ENCODE measurements at places on chromosomes 13 and 19. TPM values are rescaled to one million over a fixed set of nuclear protein-coding genes. Genes with fewer than 3 reads are reported as not detected.
A peak's percentile ranks its signal among the peaks of the same experiment; 100 is the strongest.

GRCh38 chr19:2034729-2035589, 16.1 kb downstream of the MKNK2 start:
- H3K36me3 ChIP-seq, result no peaks in the 10 kb centered on the region
- no peak overlapping the region for H3K4me3 ChIP-seq
- DNase-seq, result peak; percentile 72
- no peaks in the 10 kb centered on the region for H3K27me3 ChIP-seq

DNA sequence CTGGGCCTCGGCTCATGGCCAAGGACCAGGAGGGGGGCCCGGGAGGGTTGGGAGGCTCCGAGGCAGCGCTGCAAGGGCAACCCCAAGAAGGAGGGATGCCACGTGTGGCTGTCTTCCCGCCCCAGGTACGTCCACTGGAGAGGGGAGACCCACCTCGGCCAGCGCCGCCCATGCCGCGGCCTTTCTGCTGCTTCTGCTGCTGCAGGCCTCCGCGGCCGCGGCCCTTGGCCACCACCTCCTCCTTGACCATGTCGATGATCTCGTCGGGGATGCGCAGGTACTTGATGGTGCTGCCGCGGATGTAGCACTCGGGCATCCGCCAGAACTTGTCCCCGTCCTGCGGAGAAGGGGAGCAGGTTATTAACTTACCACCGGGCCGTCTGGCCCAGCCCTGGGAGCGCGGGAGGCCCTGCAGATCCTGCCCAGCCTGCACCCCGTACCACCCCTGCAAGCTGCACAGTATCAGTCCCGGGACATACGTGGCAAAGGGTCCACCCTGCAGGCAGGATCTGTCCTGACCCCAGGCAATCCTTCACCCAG, 13.3 kb downstream of the LSM4 start:
- H3K4me3 ChIP-seq, result no peak overlapping the region
- H3K4me1 ChIP-seq, result peaks cover 12% of the 10 kb centered on the region

DNA sequence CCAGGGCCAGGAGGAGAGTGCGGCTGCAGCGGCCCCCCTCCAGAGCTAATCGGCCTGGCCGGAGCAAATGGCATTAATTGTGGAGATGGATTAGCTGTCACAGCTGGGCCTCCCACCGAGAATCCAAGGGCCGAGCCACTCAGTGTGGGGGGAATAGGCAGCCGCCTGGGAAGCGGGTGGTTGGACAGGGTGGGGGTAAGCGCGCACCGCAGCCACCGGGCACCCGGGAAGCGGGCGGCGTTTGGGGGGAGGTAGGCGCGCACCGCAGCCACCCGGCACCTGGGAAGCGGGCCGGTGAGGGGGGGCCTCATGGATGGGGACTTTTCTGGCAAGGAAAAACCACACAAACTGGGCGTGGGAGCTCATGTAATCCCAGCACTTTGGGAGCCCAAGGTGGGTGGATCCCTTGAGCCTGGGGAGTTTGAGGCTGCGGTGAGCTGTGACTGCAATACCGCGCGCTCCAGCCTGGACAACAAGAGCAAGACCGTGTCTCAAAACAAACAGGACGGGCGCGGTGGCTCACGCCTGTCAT, 9.7 kb downstream of the R3HDM4 start:
- H3K27me3 ChIP-seq, result no peaks in the 10 kb centered on the region
- no peak overlapping the region for H3K4me3 ChIP-seq
- H3K36me3 ChIP-seq, result no peaks in the 10 kb centered on the region
- peaks cover 3% of the 10 kb centered on the region for H3K4me1 ChIP-seq
- no peak for DNase-seq

BEST2 gene
- total RNA-seq, result not detected

CABP5 gene
- total RNA-seq, result not detected

- H3K27ac ChIP-seq, result no peak overlapping the region
- H3K4me3 ChIP-seq, result no peak overlapping the region
- peaks cover 3% of the 10 kb centered on the region for H3K27me3 ChIP-seq
Measured at GRCh38 chr19:31152906-31153305, 196.3 kb downstream of the TSHZ3 start.

- no peak overlapping the region for H3K4me3 ChIP-seq
- peaks cover 8% of the 10 kb centered on the region for H3K4me1 ChIP-seq
- H3K36me3 ChIP-seq, result no peaks in the 10 kb centered on the region
- H3K27ac ChIP-seq, result no peak overlapping the region
Measured at GRCh38 chr13:64327505-64328194, 2902.5 kb downstream of the PCDH9 start.

ZNF568 gene
- 7.0 TPM for total RNA-seq

ZNF582 gene
- 3.7 TPM for total RNA-seq

USPL1 gene
- total RNA-seq, result 19.7 TPM

DNA sequence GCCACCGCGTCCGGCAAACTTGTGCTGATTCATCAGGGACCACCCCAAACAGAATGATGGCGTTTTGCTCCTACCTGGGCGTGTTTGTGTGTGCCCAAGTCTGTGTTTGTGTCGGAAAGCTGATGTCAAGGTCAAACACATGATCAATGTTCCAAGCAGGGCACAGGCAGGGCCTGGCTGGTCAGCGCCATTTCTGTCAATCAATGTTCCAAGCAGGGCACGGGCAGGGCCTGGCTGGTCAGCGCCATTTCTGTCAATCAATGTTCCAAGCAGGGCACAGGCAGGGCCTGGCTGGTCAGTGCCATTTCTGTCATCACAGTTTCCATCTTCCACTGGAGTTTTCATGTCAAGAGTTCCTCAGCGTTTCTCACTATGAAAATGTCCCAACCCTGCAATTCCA, 14.9 kb upstream of the GRTP1 start:
- H3K27me3 ChIP-seq, result peaks cover 20% of the 10 kb centered on the region
- no peaks in the 10 kb centered on the region for H3K4me1 ChIP-seq
- H3K27ac ChIP-seq, result no peak overlapping the region
- H3K36me3 ChIP-seq, result no peaks in the 10 kb centered on the region

DNA sequence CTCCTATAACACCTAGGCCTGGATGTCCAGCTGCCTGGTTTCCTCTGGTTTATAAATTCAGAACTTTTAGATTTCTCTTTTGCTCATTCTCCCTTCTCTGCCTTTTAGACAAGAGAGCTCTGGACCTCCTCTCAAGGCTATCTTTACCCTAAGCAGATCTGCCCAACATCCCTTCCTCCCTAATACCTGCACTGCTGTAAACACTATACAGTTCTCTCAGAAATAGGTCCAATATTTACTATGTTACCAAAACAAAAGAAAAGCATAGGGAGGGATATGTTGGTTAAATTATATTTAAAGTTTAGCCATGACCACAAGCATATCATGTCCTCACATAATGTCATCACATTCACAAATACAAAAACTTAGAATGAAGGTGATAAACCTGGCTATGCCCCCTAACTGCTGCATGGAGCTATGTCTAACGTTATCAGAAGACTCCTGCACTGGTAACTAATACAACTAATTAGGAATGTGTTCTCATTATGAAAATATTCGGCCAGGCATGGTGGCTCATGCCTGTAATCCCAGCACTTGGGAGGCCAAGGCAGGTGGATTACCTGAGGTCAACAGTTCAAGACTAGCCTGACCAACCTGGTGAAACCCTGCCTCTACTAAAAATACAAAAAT, 18.0 kb downstream of the KPNA3 start:
- H3K4me3 ChIP-seq, result no peak overlapping the region
- H3K4me1 ChIP-seq, result peaks cover 9% of the 10 kb centered on the region
- H3K27me3 ChIP-seq, result no peaks in the 10 kb centered on the region
- H3K36me3 ChIP-seq, result peaks cover 12% of the 10 kb centered on the region
- no peak for DNase-seq

DNA sequence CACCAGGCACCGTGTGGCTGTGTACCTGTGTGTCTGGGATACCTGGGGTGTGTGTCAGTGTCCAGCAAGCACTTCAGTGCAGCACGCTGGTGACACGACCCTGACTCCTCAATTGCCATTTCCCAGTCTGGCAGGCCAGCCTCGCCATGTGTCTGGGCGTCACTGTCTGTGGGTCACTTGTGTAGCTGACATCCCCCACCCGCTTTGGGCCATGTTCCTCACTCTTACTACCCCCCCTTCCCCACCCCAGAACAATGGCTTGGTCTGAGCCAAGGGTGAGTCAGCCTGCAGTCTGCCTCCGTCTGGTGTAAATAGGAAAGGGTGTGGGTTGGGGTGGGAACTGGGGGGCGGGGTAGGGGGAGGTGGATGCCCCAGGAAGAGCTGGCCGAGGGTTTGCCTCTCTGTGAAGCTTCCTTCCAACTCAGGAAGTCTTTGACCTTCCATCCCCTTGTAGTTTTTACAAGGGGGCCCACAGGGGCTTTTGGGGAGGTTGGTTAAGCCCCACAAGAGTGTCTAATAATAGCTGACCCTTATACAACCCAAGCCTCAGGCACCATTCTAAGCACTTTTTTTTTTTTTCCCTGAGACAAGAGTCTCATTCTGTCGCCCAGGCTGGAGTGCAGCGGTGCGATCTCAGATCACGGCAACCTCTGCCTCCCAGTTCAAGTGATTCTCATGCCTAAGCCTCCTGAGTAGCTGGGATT, 17.6 kb downstream of the NOVA2 start:
- H3K36me3 ChIP-seq, result no peaks in the 10 kb centered on the region
- no peak for DNase-seq

SLC5A5 gene
- total RNA-seq, result 0.75 TPM

- DNase-seq, result no peak
- no peak overlapping the region for H3K4me3 ChIP-seq
Measured at GRCh38 chr19:55598034-55598433, 1.3 kb downstream of the FIZ1 start.

DNA sequence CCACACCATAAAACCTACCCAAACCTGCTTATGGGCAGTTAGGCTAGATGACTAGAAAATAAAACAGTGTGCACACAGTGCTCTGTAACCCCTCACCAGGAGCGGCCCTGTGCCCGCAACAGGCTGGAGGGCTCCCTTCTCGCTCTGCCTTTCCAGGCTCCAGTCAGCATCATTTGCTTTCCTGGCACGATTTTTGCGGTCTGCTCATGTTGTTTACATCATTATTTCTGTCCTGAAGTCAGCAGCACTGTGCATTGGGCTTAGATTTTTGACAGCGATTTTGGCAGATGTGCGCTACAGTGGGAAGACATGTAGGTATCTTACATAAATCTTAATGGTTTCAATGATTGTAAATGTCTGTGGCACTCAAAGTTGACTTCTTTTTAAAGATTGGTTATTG, 344.0 kb downstream of the MTUS2 start:
- peaks cover 4% of the 10 kb centered on the region for H3K4me1 ChIP-seq
- no peaks in the 10 kb centered on the region for H3K36me3 ChIP-seq
- DNase-seq, result no peak
- no peak overlapping the region for H3K4me3 ChIP-seq
- H3K27me3 ChIP-seq, result no peaks in the 10 kb centered on the region

GRCh38 chr13:113116871-113117271, 5.7 kb upstream of the F10 start:
- no peak overlapping the region for H3K4me3 ChIP-seq
- H3K4me1 ChIP-seq, result no peaks in the 10 kb centered on the region
- no peak overlapping the region for H3K27ac ChIP-seq
- peak; percentile 50 for DNase-seq
- no peaks in the 10 kb centered on the region for H3K36me3 ChIP-seq

GRCh38 chr13:91278888-91279287, 68.6 kb upstream of the MIR17HG start:
- no peaks in the 10 kb centered on the region for H3K4me1 ChIP-seq
- H3K27ac ChIP-seq, result no peak overlapping the region
- DNase-seq, result no peak
- no peak overlapping the region for H3K4me3 ChIP-seq

DNA sequence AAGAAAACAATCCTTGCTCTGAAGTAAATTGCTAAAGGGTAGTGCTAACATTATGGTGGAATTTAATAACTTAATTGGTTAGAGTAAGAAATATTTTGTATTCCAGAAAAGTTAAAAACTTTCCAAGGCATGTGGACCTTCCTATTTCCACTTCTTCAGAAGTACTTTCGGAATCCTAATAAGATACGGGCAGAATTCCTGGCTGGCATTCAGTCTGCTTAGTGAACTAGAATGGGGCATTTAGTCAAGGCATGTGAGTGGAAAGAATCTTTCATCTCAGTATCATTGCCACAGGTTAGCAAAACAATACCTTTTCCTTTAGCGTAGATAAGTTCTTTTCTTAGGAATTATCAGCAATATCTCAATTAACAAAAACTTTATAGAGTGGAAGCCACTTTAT, 85.1 kb downstream of the TNFRSF19 start:
- peaks cover 47% of the 10 kb centered on the region for H3K36me3 ChIP-seq
- no peaks in the 10 kb centered on the region for H3K27me3 ChIP-seq
- H3K27ac ChIP-seq, result no peak overlapping the region

- peaks cover 9% of the 10 kb centered on the region for H3K4me1 ChIP-seq
- H3K36me3 ChIP-seq, result no peaks in the 10 kb centered on the region
- peaks cover 42% of the 10 kb centered on the region for H3K27me3 ChIP-seq
- DNase-seq, result no peak
Measured at GRCh38 chr19:29387586-29387985, 138.2 kb upstream of the VSTM2B start.

GRCh38 chr19:9967326-9967725, 31.0 kb upstream of the OLFM2 start:
- no peak overlapping the region for H3K27ac ChIP-seq
- no peak overlapping the region for H3K4me3 ChIP-seq
- H3K36me3 ChIP-seq, result no peaks in the 10 kb centered on the region
- no peaks in the 10 kb centered on the region for H3K4me1 ChIP-seq
- DNase-seq, result no peak
